CD8-positive, alpha-beta memory T cell (primary cell): ENCODE measurements at places on chromosomes 2 and 18. TPM values are rescaled to one million over a fixed set of nuclear protein-coding genes. Genes with fewer than 3 reads are reported as not detected.

GNLY gene
- 953 TPM for polyA plus RNA-seq

PROKR1 gene
- polyA plus RNA-seq, result not detected

ITGA6 gene
- 39.4 TPM for polyA plus RNA-seq

DNA sequence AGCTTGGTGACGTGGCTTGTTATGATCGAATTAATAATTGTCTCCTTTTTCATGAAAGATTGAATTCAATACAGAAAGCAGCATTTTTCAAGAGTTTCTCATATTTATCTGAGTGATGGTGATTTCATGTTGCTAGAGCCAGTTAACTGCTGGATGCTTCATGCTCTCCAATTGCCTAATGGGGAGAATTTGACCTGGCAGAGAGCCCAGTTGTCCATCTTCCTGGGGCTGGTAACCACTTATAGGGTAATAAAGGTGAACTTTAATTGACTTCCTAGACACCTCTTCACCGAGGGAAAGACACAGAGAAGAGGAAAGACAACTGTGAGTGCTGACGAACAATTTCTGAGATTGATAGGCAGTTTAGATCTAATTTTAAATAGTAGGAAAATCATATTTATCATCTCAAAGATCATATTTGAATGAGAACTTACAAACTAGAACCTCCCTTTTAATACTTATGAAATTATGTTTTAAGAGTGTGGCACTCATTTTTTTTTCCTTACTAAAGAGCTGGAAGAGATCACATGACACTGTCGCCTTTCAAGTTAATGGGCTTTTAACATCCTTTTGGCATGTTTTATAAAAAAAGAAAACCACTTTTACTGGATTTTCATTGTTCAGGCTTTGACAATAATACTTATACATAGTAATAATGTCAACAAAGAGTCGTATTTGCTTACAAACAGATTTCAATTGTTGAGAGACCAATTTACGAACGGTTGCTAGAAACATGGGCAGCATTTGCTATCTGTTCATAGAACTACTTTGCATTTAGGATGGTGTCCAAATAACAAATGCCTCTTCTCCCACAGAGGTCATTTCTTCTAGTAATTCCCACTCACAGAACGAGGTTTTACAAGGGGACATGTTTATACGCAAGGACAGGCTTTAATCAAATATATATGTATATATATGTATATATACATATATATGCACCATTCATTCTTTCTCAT lies 153.3 kb downstream of the RAPGEF4 start:
- DNase-seq, result no peak
- H3K4me1 ChIP-seq, result no peaks in the 10 kb centered on the region
- no peak overlapping the region for H3K27ac ChIP-seq
- no peaks in the 10 kb centered on the region for H3K36me3 ChIP-seq
- no peak overlapping the region for H3K4me3 ChIP-seq
- H3K27me3 ChIP-seq, result no peaks in the 10 kb centered on the region

DNA sequence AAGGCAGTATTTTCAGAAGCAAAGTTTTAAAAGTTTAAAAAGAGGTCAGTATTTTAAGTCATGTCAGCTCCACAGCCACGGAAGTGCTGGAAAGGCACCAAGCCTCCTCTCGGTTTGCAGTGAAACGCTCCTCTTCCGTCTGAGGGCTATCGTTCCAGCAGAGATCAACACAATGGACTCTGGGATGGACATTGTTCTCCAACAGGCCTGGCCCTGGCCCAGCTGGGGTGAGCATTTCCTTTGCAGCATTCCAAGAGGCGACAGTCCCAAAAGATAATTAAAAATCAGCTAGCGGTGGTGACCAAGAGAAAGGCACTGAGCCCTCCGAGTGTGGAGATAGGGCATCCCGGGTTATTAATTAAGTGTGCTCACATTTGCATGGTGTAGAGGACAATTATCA lies 95.9 kb upstream of the LCLAT1 start:
- no peak for DNase-seq
- no peak overlapping the region for H3K27ac ChIP-seq
- no peaks in the 10 kb centered on the region for H3K36me3 ChIP-seq
- H3K4me3 ChIP-seq, result no peak overlapping the region
- no peaks in the 10 kb centered on the region for H3K27me3 ChIP-seq
- no peaks in the 10 kb centered on the region for H3K4me1 ChIP-seq

GRCh38 chr2:237816531-237816930 lies 18.0 kb downstream of the RBM44 start:
- no peak overlapping the region for H3K27ac ChIP-seq
- no peak overlapping the region for H3K4me3 ChIP-seq
- no peaks in the 10 kb centered on the region for H3K4me1 ChIP-seq
- H3K27me3 ChIP-seq, result no peaks in the 10 kb centered on the region

- no peak for DNase-seq
- no peak overlapping the region for H3K4me3 ChIP-seq
- H3K4me1 ChIP-seq, result no peaks in the 10 kb centered on the region
- H3K36me3 ChIP-seq, result peaks cover 25% of the 10 kb centered on the region
Measured at GRCh38 chr2:38863061-38863695, 12.6 kb downstream of the DHX57 start.

DNA sequence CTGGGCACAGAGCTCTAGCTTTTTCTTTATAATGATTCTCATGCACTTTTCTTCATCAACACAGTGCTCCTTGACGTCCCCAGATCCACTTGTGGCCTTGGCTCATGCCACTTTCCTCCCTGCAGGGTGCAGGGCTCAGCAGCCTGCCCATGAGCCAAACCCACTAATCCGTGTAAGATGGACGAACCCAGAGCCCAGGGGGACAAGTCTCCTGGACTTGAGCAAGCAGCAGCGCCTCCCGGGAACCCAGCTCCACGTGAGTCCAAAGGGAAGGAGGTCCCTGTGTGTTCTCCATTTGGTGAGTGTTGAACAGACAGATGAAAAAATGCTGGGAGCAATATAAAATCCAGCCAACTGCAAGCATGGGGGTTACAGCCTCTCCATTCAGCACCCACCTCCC lies 470.6 kb upstream of the HS6ST1 start:
- no peaks in the 10 kb centered on the region for H3K27me3 ChIP-seq
- H3K4me1 ChIP-seq, result no peaks in the 10 kb centered on the region
- no peaks in the 10 kb centered on the region for H3K36me3 ChIP-seq
- DNase-seq, result no peak

GRCh38 chr2:233476651-233477547 lies 89.7 kb downstream of the USP40 start:
- no peaks in the 10 kb centered on the region for H3K27me3 ChIP-seq
- H3K4me1 ChIP-seq, result no peaks in the 10 kb centered on the region
- no peak overlapping the region for H3K27ac ChIP-seq
- DNase-seq, result no peak
- H3K36me3 ChIP-seq, result peaks cover 9% of the 10 kb centered on the region

DNA sequence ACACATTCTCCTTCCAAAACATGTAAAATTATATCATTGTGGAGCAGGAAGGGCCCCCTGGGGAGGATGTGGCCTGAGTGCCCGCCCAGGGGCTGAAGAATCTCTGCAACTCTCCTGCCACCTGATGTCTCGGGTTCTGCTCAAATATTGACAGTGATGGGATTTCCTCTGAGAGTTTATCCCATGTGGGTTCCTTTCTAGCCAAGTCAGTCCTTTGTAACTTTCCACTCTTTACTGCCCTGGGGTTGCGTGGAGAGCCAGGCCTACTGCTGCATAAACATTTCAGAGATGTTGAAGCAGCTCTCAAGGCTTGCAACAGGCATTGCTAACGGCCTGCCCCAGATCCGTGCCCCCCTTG lies 4.0 kb upstream of the RAB17 start:
- no peak overlapping the region for H3K4me3 ChIP-seq
- DNase-seq, result no peak
- H3K27ac ChIP-seq, result no peak overlapping the region
- no peaks in the 10 kb centered on the region for H3K36me3 ChIP-seq
- H3K4me1 ChIP-seq, result peaks cover 8% of the 10 kb centered on the region
